ENCODE measurements at places on chromosomes 5 and 9. TPM values are rescaled to one million over a fixed set of nuclear protein-coding genes. Genes with fewer than 3 reads are reported as not detected.

COL27A1 gene
- total RNA-seq: 10.2 TPM

SLC22A4 gene
- total RNA-seq: 2.2 TPM

ARAP3 gene
- 2.6 TPM for total RNA-seq

GKAP1 gene
- 0.80 TPM for total RNA-seq

SHISAL2B gene
- total RNA-seq: not detected

GLT6D1 gene
- not detected for total RNA-seq

SH3GL2 gene
- total RNA-seq: not detected

PRUNE2 gene
- total RNA-seq: 0.19 TPM

ARID3C gene
- total RNA-seq: 0.31 TPM

SPEF2 gene
- 2.3 TPM for total RNA-seq

LCN1 gene
- total RNA-seq: not detected

NKD2 gene
- not detected for total RNA-seq

HAVCR1 gene
- not detected for total RNA-seq

OTP gene
- total RNA-seq: not detected

PRKACG gene
- not detected for total RNA-seq

ESM1 gene
- not detected for total RNA-seq

WNK2 gene
- total RNA-seq: not detected

FSD1L gene
- 1.3 TPM for total RNA-seq

C9 gene
- 0.08 TPM for total RNA-seq

ACSL6 gene
- 0.39 TPM for total RNA-seq

STING1 gene
- total RNA-seq: 55.8 TPM

SMIM33 gene
- not detected for total RNA-seq

COL5A1 gene
- total RNA-seq: 10.9 TPM

ECM2 gene
- total RNA-seq: 0.84 TPM

TSLP gene
- total RNA-seq: 0.78 TPM

PRRX2 gene
- not detected for total RNA-seq

HSPA4 gene
- 128 TPM for total RNA-seq

SLC28A3 gene
- total RNA-seq: 0.08 TPM

DTWD2 gene
- 6.0 TPM for total RNA-seq

KCNT1 gene
- total RNA-seq: not detected

EGR1 gene
- total RNA-seq: 65.0 TPM

SEC24A gene
- total RNA-seq: 11.2 TPM

UBQLN1 gene
- total RNA-seq: 91.7 TPM

GDF9 gene
- total RNA-seq: 0.42 TPM

NUTM2G gene
- total RNA-seq: not detected

C5orf52 gene
- total RNA-seq: not detected

ZFP2 gene
- total RNA-seq: not detected

GRXCR2 gene
- not detected for total RNA-seq

HNRNPH1 gene
- total RNA-seq: 177 TPM

TNFSF15 gene
- 1.6 TPM for total RNA-seq

CSF1R gene
- under 0.01 TPM for total RNA-seq

CCL28 gene
- total RNA-seq: 1.7 TPM

C5orf15 gene
- 58.6 TPM for total RNA-seq
